ENCODE measurements at places on chromosomes 2 and 18. TPM values are rescaled to one million over a fixed set of nuclear protein-coding genes. Genes with fewer than 3 reads are reported as not detected.

DNA sequence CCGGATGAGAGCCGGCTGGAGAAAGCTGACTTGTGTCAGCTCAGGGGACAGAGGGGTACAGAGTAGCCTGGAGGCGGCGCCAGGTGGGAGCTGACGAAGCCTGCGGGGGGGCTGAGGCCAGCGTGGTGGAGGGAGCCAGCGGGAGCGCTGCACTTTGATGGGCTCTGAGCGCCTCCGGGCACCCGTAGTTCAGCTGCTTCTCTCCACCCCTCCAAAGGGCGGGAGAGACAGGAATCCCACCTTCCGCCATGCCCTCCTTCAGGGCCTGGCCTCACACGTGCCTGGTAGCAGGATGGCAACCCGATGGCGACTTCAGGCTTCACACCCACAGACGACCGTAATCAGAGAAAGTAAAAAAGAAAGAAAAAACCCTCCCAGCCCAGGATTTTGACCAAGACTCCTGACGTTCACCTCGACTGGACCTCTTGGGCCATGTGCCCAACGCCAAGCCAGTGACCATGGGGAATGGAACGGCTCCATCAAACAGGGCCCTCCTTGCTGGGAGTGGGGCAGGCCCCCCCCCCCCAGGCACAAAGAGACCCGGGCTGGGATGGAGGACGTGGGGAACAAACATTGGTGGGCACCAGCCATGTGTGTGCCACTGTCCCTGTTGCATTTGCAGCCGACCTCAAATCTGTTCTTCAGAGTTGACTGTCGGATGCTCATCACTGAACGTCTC is 60.7 kb upstream of the ASAP2 start:
- no peak for DNase-seq
- no peaks in the 10 kb centered on the region for H3K36me3 ChIP-seq

DNA sequence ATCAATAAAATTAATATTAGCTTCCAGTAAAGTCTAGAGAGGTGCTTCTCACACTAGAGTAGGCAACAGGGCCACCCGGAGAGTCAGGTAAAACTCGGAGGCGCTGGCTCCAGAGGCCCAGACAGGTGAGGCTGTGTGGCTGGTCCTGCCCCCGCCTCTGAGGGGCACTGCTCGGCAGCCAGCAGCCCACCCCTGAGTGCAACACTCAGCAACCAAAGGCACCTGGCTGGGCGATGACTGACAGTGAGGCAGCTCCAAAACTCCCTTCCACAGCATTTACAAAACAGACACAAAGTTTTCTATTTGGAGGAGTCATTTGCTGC is 138.8 kb upstream of the ID2 start:
- H3K27me3 ChIP-seq: no peaks in the 10 kb centered on the region
- no peak overlapping the region for H3K4me3 ChIP-seq
- no peaks in the 10 kb centered on the region for H3K36me3 ChIP-seq
- H3K27ac ChIP-seq: peak overlapping the region; percentile 81
- DNase-seq: no peak

DNA sequence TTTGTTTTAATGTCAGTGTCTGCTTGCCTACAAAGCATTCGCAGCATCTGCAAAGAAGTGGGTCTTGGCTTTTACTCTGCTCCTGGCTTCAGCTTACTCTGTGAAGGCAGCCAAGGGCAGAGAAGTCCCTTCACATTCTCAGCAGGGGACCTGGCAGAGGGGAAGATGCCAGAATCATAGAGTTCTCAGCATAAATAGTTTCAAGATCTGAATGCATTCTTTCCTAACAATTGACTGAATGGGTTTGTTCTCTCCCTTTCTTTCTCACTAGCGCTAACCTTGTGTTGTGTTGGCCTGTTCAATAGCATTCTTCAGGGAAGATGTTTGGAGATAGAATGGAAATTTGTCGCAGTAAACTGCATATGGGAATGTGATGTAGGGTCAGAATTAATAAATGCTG is 106.9 kb downstream of the FARSB start:
- H3K36me3 ChIP-seq: no peaks in the 10 kb centered on the region
- no peaks in the 10 kb centered on the region for H3K4me1 ChIP-seq
- no peak overlapping the region for H3K27ac ChIP-seq
- DNase-seq: no peak

UGT1A3 gene
- not detected for total RNA-seq
